Muscle of arm (tissue), 14 donors: ENCODE measurements at places on chromosomes 6 and 20. TPM values are rescaled to one million over a fixed set of nuclear protein-coding genes. Genes with fewer than 3 reads are reported as not detected.

GRCh38 chr6:56954403-56955170 is at the start of gene BEND6:
Gene BEND6, plus strand, starts transcription at chr6:56955107. Its CDS starts 26,704 bp downstream, at chr6:56981811.
- DNase-seq = peak; percentile 23

DNA sequence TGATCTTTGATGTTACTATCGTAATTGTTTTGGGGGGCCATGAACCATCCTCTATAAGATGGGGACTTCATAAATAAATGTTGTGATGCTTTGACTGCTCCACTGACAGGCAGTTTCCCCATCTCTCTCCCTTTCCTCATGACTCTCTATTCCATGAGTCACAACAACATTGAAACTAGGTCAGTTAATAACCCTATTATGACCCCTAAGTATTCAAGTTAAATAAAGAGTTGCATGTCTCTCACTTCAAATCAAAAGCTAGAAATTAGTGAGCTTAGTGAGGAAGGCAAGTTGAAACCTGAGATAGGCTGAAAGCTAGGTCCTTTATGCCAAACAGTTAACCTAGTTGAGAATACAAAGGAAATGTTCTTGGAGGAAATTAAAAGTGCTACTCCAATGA is 491.0 kb downstream of the HAO1 start:
- DNase-seq = no peak

DNA sequence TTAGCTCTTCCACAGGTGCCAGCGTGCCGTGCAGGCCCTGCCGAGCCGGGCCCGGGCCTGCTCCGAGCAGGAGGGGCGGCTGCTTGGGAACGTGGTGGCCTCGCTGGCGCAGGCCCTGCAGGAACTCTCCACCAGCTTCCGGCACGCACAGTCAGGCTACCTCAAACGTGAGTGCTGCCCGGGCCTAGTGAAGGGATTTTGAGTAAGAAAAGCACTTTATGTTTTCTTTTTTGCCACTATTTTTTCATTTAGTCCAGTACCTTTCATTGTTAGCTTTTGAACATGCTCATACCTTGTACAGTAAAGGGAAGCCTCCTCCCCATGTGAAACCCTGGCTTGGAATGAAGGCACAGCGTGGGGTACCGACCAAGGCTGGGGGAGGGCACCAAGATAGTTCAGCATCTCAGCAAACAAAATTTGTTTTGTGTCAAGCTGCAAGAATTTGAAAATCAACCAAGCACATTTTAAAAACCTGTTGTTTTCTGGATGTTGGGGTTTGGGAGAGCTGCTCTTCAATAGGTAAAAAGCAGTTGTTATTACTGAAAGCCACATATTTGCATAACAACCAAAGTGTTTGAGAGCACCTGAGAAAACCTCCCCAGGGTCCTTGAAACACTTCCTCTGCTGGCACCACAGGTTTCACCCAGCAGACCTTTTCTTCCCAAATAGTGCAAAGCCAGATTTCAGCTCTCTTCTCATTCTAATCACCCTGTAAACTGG is 18.4 kb downstream of the STX16 start:
- DNase-seq = no peak

NR2E1 gene
- polyA plus RNA-seq = not detected

AVP gene
- not detected for polyA plus RNA-seq

DNA sequence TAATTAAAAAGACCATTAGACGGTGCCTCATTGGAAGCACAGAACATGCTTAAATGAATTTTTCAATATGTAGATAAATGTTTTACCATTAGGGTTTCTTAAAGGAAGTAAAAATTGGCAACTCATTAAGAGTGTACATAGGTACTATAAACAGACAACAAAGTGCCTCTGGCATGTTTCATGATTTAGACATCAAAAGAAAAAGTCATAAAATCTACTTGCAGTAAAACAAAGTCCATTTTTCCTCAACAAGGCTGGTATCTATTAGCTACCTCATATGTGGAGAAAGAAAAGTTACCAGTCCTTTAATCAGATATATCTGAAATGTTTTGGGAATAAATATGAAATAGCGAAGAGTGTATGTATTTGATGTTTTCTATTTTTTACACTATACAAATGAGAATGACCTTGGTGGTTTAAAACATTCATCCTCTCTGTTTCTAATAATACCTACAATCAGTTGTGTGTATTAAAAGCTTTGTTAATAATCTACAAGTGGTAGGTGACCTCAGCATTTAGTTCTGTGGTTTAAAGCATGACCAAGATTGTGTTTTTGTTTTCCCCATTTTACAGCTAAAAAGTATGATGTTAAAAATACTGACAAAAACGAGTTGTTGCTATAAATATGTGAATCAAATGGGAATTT is 87.5 kb downstream of the HDGFL1 start:
- no peak for DNase-seq

CD109 gene
- not detected for polyA plus RNA-seq

CCDC170 gene
- 1.6 TPM for polyA plus RNA-seq

GRCh38 chr6:145866456-145867396 is 52.1 kb upstream of the FBXO30 start:
- DNase-seq = no peak

GRCh38 chr6:70470016-70470415 is 56.7 kb downstream of the FAM135A start:
- no peak for DNase-seq

GRCh38 chr6:29872791-29873190 is 45.2 kb downstream of the HLA-G start:
- no peak for DNase-seq

- DNase-seq = no peak
These were observed 44.5 kb downstream of the ADGRF1 start for GRCh38 chr6:46997646-46998045.

OR12D3 gene
- polyA plus RNA-seq = not detected

DNA sequence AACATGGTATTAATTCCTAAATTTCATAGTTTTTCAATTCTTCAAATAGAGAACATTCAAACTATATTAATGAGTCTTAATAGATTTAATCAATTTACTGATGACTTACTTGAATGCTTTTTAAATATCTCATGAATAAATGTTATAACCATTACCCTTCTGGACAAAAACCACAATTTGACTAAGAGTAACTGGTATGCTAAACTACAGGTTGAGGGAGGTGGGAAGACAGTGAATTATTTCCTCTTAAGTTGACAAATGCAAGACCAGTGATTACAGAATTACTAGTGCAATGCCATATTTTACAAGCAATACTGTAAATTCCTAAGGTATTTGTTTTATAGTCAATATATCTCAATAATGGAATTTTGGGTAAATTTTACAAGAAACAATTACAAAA is 65.1 kb downstream of the REV3L start:
- no peak for DNase-seq

SLC22A23 gene
- 8.2 TPM for polyA plus RNA-seq

FAM162B gene
- polyA plus RNA-seq = 6.1 TPM

DNA sequence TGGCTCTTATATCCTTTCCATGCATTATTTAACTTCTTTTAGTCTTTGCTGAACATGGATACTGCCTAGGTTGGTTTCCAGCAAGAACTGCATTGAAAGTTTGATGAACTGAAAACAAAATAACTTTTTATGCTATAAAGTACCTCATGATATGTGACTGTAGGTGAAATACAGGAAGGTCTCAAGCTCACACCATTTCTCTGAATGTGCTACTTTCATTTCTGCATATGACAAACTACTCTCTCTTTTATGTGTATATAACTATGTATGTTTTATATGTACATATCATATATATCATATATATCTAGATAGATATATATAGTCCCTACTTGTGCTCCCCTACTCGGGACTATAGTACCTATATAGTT is 65.9 kb downstream of the AIG1 start:
- DNase-seq = no peak

GRCh38 chr6:73943930-73944652 is 248.1 kb downstream of the CD109 start:
- DNase-seq = no peak

PACRG gene
- 1.5 TPM for polyA plus RNA-seq

- no peak for DNase-seq
These were observed 290.0 kb downstream of the HAO1 start for GRCh38 chr20:7650086-7650879.

AIF1 gene
- polyA plus RNA-seq = 15.2 TPM

- no peak for DNase-seq
These were observed 5.2 kb upstream of the NRSN2 start for GRCh38 chr20:341682-342081.

KCTD20 gene
- 47.8 TPM for polyA plus RNA-seq

SLC52A3 gene
- 1.0 TPM for polyA plus RNA-seq

SLC4A11 gene
- polyA plus RNA-seq = not detected

AKAP12 gene
- polyA plus RNA-seq = 145 TPM

- DNase-seq = no peak
These were observed 1.2 kb downstream of the SAYSD1 start for GRCh38 chr6:39113788-39114187.

GRCh38 chr6:125307150-125307838 is 5.5 kb upstream of the HDDC2 start:
- no peak for DNase-seq

C4B gene
- polyA plus RNA-seq = 23.8 TPM

- no peak for DNase-seq
These were observed 552.8 kb upstream of the CITED2 start for GRCh38 chr6:139927236-139927635.

SESN1 gene
- 60.3 TPM for polyA plus RNA-seq

GRCh38 chr6:44361947-44362346 is 19.5 kb downstream of the SPATS1 start:
- DNase-seq = no peak

- peak; percentile 70 for DNase-seq
These were observed 89.1 kb upstream of the CLDN20 start for GRCh38 chr6:155174576-155175211.

DNA sequence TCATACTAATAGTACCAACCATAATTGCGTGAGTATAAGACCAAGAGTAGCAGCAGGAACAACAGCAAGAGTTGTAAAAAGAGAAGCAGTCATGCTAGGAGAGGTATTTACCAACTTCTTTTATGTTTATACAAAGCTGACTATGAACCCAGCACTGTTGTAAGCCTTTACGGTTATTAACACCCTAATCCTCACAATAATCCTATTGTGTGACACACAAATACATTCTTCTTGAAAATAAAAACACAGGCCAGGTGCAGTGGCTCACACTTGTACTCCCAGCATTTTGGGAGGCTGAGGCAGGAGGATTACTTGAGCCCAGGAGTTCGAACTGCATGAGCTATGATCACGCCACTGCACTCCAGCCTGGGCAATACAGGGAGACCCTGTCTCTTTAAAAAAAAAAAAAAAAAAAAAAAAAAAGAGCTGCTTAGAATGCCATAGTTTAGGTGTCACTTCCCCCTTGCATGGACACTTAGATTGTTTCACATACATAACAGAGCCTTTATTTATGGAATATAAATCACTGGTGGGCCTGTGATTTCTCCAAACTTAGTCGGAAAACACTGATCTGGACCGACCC is 20.2 kb downstream of the HCK start:
- DNase-seq = no peak

DNAH8 gene
- 5.4 TPM for polyA plus RNA-seq

DNA sequence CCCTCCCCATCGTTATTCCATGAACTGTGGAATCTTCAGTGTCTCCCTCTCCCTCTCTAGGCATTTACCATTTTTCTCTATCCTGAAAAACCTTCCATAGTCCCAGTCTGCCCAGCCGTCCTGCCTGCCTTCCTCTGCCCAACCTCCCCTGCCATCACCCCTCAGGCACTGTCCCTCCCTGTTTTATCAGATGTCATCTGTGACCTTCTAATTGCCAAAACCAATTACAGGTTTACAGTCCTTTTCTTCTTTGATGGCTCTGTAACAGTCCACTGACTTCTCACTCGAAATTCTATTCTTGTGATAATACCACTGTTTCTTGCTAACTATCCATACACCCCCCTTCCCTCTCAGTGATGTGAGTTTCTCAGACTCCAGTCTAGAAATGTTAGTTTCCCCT is 2.3 kb upstream of the SLC23A2 start:
- no peak for DNase-seq

- DNase-seq = no peak
These were observed 1.7 kb downstream of the ADGRF4 start for GRCh38 chr6:47700053-47700452.

DNA sequence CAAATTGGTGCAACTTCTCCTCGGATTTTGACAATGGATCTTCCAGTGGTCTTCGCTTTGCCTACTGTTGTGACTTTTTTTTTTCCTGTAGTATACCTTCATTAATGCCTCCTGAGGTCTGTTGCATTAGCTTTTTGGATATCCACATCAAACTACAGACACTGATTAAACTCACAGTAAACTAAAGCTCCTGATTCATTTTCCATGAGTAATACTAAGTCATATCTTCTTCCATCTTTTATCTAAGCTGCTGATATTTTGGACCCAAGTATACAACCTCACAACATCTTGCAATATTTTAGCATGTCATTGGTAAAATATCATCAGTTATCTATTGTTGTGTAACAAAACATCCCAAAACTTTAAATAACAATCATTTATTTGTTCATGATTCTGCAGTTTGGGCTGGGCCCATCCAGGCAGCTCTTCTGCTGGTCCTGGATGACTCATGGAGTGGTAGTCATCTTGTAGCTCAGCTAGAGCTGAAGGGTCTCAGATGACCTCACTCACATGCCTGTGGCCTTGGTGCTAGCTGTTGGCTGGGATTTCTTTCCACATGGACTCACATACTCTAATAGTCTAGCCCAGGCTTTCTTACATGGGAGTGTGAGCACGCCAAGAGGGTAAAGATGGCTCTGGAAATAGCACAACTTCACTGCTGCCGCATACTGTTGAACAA is 78.3 kb upstream of the SRSF6 start:
- DNase-seq = no peak

- DNase-seq = no peak
These were observed 1.3 kb upstream of the SLC35D3 start for GRCh38 chr6:136920671-136921380.

DNA sequence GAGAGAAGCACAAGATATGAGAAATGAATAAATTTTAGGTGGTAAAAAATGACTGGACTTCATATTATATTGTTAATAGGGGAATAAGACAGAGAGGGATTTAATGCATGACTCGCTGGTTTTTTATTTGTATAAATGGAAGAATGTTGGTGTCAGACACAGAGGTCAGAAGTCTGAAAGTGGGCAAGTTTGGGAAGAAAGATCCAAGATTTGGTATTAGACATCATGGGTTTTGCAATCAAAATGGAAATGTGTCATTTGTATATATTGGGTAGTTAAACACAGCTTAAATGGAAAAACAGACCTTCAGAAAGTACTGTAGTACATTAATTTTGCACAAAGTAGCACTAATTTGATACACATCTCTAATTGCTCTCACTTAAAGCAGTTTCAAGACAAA is 96.2 kb downstream of the EYA4 start:
- no peak for DNase-seq
